ENCODE measurements at places on chromosomes 3 and 15. TPM values are rescaled to one million over a fixed set of nuclear protein-coding genes. Genes with fewer than 3 reads are reported as not detected.

DNA sequence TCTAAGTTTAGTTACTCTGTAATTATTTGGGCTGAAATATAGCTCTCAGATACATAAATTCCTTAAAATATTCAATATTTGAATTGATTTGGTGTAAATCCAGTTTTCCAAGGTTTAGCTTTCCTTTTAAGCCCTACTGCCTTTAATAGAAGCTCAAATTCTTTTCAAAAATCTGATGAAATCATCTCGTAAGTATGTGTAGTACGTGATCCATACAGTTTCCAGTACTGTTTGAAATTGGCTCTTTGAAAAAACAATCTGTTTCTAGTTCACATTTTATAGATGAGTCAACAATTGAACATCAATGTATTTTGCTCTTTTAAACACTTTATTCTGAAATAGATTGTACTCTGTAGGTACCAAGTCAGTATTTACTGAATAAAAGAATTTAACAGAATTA is 84.2 kb downstream of the LRRC49 start:
- DNase-seq: no peak

GRCh38 chr15:64901914-64902313 is 9.8 kb upstream of the ANKDD1A start:
- DNase-seq: no peak

- no peak for DNase-seq
Observed at GRCh38 chr3:100517276-100517675, 24.9 kb downstream of the TMEM45A start.

DNA sequence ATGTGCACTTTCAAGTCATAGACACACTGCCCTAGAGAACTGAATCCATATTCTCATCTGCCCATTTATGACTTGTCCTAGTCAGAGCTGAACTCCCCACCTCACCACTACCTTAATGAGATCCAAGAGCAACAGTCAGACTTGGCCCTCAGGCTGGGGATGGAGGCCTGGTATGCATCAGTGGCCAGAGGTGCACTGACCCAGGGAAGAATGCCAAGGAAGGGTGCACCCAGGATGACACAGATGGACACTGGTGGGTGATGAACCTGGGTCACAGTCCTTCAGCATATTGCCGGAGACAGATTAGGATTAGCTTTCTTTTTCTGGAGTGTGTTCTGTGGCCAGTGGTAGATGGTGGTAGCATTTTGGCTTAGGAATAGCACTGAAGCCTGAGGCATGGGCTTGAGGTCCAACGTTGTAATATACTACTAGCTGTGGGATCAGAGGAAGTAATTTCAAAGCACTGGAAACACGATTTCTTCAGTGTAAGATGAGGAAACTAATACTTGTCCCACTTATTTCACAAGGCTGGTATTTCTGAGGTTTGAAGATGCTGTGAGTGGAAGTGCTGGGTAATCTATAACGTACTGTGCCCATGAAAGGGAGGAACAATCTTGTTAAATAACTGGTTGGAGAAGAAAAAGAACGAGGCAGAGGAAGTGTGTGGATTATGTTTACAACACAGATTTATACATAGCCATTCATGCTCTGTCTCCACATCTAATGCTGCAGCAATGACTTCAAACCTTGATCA is 265.0 kb downstream of the THRB start:
- no peak for DNase-seq

PLSCR2 gene
- not detected for total RNA-seq

FGF12 gene
- total RNA-seq: 1.0 TPM

Data from uterus (tissue), 4 donors.